ENCODE measurements at places on chromosomes 5 and 9. TPM values are rescaled to one million over a fixed set of nuclear protein-coding genes. Genes with fewer than 3 reads are reported as not detected.

- DNase-seq, result no peak
Measured at GRCh38 chr5:66089384-66089783, 54.7 kb upstream of the SREK1 start.

GRCh38 chr5:89878140-89879132 lies 531.1 kb downstream of the CETN3 start:
- peak; percentile 63 for DNase-seq

GRCh38 chr5:59832577-59833301 lies 60.8 kb downstream of the PDE4D start:
- no peak for DNase-seq

GRCh38 chr5:86679949-86680348 lies 62.2 kb downstream of the COX7C start:
- no peak for DNase-seq

GRCh38 chr5:14945450-14945849 lies 73.9 kb upstream of the ANKH start:
- no peak for DNase-seq

- DNase-seq, result no peak
Measured at GRCh38 chr9:35774907-35775635, 16.3 kb upstream of the NPR2 start.

ZFP37 gene
- 0.68 TPM for total RNA-seq

SPINK5 gene
- total RNA-seq, result 5.6 TPM

DNA sequence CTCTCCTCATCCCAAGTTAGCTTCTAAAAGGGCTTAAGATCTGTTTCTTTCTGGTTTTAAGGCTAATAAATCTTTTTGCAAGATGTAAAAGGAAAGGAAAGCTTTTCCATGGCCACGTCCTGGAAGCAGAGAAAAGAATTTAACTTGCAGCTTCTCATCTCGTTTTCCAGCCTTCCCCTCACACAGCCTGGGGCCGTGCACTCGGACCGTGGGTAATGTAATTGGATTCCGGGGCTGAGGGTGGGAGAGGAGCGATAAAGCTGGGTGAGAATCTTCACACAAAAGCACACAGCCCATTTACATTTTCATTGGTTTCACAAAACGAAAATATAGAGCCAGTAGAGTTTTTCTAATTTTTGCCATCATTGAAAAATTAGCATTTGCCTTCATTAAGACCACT lies 91.2 kb downstream of the IRX2 start:
- no peak for DNase-seq

MED10 gene
- 45.7 TPM for total RNA-seq

- DNase-seq, result no peak
Measured at GRCh38 chr5:130237721-130238120, 333.5 kb downstream of the CHSY3 start.

GRCh38 chr5:90602681-90603080 lies 44.1 kb downstream of the ADGRV1 start:
- no peak for DNase-seq

DNA sequence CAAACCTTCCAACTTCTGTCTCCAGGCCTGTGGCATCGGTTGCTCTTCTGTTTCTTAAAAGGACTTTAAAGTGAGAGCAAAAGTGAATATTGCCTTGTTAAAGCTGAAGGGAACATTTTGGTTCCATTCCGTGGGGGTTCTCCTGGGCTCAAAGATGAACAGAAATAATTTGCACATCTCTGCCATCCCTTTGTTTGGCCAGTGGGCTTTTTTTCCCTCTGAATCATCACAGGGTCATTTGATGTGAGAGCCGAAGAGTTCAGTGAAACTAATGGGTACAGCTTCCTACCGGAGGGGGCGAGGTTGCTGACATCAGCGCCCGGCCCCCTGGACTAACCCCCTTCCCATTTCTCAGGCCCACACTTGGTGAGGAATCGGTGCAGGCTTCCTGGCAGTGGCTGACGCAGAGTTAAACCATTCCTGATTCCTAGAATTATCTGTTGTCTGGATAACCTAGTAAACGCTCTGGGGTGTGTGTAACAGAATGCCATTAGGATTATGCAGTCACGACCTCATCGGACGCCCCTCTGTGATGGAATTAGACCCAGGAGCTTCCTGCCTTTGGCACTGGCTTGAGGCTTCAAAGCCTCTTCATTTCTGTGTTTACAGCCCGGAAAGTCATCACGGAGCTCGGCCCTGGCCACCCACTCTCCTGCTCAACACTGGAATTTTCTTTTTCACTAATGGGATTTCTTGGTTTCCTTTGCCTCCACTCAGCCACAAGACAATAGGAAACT lies 61.6 kb upstream of the RPL26L1 start:
- DNase-seq, result peak; percentile 69

DNA sequence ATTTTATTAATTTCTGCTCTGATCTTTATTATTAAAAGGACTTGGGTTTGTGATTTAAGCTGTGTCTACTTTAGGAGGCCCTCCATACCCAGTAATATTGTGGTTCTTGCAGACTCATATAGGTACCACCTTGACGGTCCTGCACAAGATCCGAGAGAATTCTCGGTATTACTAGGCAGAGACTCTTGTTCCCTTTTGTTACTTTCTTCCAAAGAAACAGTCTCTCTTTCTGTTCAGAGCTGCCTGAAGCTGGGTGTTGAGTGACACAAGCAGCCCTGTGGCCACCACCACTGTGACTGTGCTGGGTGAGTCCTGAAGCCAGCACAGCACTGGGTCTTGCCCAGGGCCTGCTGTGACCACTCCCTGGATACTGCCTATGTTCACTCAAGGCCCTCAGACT lies 666.6 kb downstream of the SEMA5A start:
- DNase-seq, result no peak

- DNase-seq, result no peak
Measured at GRCh38 chr5:12772276-12772675, 868.0 kb upstream of the CTNND2 start.

- no peak for DNase-seq
Measured at GRCh38 chr5:93607367-93608258, 24.6 kb downstream of the NR2F1 start.

DNA sequence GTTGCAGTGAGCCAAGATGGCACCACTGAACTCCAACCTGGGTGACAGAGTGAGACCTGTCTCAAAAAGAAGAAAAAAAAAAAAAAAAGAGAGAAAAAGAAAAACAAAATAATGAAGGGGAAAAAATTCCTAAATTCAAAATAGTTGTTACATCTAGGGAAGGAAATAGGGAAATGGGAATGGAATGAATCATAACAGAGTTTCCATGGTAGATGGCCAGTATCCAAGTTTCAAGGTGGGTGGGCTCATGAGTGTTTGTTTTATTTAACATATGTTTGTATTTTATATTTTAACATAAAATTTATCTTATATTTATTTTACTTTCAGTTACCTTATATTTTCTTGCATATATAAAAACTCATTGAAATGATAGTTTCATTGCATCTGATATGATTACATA lies 215.6 kb downstream of the ARHGEF28 start:
- DNase-seq, result no peak

DNA sequence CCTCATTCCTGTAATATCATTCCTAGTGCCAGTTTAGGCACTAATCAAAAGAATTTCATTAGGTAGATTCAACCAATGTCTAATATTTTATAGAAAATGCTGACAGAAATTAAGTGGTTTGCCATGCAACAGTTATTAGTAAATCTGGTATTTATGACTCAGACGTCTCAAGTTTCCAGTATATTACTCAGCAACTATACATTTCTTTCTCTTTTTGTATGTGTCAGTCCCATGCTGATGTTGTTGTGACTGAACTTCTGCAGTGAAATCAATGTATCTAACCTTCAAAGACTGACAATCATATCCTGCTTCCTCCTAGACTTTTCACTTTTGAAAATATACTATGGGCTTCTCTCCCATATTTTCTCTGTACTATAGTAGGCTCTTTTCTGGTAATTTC lies 822.5 kb downstream of the NR2F1-AS1 start:
- no peak for DNase-seq

DNA sequence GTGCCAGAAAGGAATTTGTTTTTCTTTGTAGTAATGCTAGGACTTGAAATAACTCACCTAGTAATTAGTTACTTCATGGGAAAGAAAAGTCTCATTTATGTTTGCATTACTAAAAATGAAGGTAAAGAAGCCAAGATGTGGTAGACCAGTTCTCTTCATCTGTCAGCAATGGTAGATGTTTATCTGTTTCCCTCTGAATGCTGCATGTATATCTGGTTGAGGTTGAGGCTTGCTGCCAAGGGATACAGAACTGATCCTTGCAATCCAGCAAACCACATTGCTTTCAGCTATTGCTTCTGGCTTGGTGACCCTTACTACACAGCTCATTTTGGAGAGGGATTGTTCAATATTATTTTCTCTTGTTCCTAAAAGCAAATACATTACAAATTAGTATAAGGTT lies 73.6 kb downstream of the ZNF474 start:
- DNase-seq, result no peak

GRCh38 chr9:76537150-76537646 lies 78.2 kb downstream of the GCNT1 start:
- no peak for DNase-seq

DNA sequence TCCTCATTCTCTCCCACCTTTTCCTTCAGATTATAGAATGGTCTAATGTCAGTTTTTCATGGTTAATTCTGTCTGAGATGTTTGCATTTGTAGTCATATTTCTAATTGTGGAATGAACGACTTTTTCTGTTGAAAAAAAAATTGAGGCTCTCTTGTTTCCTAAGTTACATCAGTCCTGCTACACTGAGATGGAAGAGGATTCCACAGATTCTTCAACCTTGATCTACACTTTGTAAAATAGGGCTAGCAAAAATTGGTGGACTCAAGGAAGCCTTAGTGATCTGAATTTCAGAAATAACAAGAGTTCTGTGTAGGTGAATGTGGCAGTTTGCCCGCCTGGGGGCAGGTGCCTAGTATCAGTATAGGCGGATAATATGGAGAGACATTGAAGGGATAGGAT lies 51.9 kb downstream of the ERBIN start:
- no peak for DNase-seq

GRCh38 chr9:120336021-120336752 lies 243.8 kb downstream of the CDK5RAP2 start:
- peak; percentile 19 for DNase-seq

GRCh38 chr9:132614324-132614723 lies 31.9 kb downstream of the BARHL1 start:
- no peak for DNase-seq

CARD9 gene
- total RNA-seq, result 2.0 TPM

DNA sequence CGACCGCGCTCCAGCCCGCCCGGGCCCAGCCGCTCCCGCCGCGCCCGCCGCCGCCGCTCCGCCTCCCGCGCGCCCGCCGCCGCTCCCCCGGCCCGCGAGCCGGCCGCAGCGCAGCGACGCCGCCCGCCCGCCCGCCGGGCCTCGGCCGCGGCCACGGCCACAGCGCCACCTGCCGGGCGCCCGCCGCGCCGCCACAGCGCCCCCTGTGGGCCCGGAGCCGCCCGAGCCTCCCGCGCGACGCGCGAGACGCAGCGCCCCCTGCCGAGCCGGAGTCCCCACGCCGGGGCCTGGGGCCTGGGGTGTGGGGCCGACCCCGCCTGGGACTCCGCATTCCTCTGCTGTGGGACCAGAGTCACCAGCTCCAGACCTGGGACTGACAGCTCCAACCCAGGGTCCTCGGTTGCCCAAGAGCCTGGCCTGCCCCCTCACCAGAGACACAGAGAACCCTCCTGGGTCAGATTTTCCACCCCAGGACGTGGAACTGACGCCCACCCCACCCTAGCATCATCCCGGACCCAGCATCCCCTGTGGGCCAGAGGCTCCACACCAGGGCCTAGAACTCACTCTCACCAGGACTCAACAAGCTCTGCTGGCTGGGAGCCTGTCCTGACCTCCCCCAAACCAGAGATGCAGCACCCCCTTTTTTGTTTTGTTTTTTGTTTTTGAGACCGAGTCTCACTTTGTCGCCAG lies at the start of gene RAPGEF1:
TSS of gene RAPGEF1 (minus strand) at position 118 of the 690 bp plus-strand sequence. CDS start 246 bp downstream, outside the sequence.
- DNase-seq, result no peak

DNA sequence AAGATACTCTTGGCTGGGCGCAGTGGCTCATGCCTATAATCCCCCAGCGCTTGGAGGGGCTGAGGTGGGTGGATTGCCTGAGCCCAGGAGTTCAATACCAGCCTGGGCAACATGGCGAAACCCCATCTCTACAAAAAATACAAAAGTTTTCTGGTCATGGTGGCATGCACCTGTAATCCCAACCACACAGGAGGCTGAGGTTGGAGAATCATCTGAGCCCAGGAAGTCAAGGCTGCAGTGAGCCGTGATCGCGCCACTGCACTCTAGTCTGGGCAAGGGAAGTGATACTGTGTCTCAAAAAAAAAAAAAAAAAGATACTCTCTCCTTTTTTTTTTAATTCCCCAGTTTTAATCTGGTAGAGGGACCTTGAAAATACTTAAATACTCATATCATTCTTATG lies 15.0 kb downstream of the ANKRD33B start:
- no peak for DNase-seq

DNA sequence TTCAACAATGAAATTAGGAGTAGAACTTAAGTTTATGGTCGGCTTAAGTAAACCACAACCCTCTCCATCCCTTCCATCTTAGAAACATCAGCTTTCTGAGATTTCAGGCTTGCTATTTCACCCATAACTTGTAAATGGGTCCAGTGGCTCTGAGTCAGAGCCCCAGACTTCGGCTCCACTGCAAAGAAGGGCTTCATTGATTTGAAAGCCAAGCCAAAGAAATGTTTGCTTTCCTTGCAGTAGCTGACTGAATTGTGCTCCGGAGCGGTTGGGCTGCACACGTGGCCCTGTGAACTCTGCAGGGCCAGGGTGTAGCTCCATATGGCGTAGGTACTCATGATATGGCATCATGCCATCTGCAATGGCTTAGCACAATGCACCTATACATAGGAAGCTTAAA lies 57.0 kb downstream of the NREP start:
- DNase-seq, result no peak

DNA sequence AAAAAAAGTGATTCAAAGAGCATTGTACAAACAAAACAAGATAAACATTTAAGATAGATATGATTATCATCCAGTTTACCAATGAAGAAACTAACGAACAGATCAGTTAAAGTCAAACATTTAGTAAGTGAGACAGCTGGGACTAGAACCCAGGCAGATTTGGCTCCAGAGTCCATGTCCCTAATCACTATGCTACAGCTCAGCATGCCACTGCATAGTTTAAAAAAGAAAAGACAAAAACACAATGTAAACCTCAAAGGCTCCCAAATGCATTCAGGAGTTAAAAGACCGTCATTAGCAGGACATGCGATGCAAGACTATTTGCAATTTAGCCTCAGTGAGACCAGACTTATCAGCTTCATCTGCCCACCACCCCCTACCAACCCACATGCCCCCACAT lies 36.8 kb downstream of the DENND1A start:
- DNase-seq, result no peak

- no peak for DNase-seq
Measured at GRCh38 chr5:40485021-40485998, 194.4 kb upstream of the PTGER4 start.

DNA sequence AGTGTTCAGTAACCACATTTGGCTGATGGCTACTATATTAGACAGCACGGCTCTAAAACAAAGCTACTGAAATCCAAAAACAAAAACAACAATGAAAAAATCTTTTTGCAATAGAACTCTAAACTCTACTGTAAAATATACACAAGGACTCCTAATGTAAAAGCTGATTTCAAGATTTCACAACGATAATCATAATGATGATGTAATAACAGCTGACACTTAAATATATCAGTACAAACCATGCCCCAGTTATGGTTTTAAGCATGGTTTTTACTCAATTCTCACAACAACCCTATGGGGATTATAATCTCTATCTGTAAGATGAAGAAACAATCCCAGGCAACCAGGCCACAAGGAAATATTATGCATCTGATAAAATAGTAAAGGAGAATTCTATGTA lies 3.3 kb downstream of the ZNF300 start:
- no peak for DNase-seq

Data from kidney epithelial cell (primary cell).